NCI-H2107 (cell line): ENCODE measurements at places on chromosomes 4 and X.

DNA sequence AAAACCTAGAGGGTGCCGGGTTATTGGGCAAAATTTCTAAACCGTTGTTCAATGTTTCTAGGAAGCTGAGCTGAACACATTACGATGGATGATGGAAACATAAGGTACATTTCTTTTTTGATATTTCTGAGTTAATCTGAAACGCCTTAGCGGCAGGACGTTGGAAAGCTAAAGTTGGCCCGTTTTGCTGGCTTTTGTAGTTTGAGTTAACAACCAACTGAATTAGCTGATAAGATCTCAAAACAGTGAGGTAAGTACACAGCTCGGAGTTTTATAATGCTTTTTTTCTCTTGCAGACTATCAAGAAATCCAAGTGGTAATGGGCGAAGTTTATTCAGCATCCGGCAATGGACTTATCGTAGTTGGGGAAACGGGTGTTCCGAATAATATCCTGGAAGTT lies 73.5 kb downstream of the PRSS12 start:
- no peak for DNase-seq

- DNase-seq = no peak
These were observed 13.1 kb upstream of the FAM13A start for GRCh38 chr4:89070041-89070440.

DNA sequence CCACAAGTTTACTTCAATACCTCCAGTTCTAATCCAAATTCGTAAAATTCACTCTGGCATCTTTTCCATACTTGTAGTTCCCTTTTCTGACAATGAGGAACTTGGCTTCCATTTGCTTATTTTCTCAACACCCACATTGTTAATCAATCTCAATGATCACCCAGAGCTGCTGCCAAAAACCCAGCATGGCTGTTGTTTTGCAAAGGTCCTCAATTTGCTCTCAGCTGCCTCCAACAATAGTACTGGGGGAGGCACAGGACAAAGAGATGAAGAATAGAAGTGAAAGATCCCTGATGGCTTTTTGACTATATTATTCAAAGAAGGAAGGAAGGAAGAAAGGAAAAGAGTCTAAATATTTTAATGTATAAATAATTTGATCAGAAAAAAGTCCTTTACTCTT lies 847.8 kb downstream of the RAPGEF2 start:
- no peak for DNase-seq

- DNase-seq = no peak
These were observed 294.5 kb downstream of the PDGFC start for GRCh38 chr4:156677131-156677531.

DNA sequence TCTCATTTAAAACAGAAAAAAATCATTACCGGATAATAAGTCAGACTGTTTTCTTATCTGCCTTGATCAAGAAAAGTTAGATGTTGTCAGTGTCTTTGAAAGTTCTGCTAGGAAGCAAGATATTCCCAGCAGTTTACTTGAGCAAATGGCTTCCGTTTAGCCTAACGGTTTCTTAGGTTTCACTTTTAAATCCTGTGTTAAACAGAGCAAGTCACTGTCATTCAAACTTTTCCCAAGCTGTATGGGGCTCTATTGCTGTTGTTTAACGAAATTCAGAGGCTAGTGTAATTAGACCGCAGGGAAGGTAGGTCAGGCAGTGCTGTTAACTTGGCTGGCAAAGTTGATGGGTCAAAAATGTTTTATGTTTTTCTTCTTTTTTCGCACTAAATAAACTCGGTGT lies 80.3 kb upstream of the NEIL3 start:
- no peak for DNase-seq

DNA sequence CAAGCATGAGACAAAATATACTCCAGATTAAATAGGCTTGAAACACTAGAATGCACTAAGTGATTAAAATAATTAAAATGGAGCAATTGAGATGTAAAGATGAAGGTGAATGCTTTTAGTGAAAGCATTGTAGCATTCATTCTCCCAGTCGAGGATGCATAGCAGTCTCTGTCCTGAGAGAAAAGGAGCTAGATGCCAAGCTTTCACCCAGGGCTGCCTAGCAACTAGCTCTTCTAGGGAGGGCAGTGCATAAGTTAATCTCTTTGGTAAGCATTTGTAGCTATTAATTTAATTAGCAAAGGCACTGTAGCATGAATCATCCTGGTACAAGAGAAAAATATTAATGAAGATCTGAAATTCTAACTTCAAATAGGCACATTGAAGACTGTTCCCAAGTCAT lies 1014.8 kb downstream of the C4orf33 start:
- DNase-seq = no peak

DNA sequence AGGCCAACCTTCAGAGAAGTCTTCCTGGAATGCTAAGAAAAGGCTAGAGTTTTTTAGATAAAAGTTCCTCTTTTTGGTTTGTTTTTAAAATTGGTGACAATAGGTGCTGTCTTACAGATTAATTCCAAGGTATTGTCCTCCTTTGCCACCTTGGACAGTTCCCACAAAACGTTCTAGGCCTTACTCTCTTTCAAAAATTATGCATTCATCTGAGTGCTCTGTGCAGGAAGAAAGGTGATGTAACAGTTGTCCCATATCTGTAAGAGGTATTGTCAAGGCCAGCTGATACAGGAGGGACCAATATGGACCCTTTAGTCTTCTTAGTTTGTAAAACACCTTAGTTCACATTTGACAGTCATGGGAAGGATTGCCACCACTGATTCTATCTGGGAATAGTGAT lies 15.9 kb upstream of the CXCL5 start:
- no peak for DNase-seq

DNA sequence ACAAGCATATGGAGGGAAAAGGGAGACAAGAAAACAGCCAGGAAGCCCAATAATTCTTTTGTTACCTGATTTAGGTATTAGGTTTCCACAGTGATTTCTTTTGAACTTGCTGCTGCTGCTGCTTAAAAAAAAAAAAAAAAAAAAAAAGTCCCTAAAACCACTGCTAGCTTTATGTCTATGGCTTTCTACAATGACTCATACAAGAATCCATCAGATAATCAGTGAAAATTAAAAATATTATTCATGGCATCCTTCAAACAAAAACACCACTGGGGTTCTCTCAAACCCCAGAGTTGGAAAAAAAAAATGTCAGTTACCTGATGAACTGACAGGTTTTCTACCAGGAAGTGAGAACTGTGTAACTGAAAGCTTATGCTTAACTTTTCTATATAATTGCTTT lies 14.3 kb downstream of the EPHA5 start:
- no peak for DNase-seq

- DNase-seq = no peak
These were observed 1196.4 kb upstream of the TENM3 start for GRCh38 chr4:181046809-181047208.

DNA sequence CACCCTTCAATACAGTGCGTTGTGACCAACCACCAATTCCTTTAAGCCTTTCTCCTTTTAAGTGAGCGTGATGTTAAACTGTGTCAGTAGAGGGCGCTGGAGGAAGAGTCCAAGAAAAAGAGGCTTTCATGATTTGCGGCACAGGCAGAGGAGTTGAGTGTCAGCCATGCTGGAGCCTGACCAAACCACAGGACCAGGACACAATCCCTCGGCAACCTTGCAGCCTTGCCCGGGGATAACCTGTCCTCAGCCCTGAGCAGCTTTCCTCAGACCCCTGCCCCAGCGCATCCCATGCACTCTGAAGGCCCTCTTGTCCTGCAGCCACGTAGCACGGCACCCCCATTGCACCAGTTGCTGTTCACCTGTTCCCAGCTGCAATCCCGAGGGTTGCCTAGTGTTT lies 53.5 kb upstream of the SMIM31 start:
- DNase-seq = no peak

DNA sequence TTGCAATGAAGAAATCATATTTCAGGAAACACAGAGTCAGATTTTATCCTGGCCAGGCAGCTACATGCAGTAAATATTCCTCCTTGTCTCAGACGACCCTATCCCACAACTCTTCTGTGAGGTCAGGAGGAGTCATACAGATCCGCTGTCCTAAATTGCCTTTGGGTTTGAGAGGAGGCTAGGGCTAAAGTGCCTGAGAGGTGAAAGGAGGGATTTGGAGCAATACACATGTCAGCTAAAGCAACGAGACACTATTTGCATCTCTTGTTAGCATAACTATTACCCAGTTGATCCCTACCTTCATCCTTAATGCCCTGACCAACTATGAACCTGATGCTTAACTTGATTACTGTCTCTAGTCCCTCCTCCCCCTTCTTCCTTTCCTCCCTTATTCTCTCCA lies 98.6 kb downstream of the TBC1D19 start:
- DNase-seq = no peak

- no peak for DNase-seq
These were observed 83.0 kb upstream of the GRXCR1 start for GRCh38 chr4:42809419-42810084.

DNA sequence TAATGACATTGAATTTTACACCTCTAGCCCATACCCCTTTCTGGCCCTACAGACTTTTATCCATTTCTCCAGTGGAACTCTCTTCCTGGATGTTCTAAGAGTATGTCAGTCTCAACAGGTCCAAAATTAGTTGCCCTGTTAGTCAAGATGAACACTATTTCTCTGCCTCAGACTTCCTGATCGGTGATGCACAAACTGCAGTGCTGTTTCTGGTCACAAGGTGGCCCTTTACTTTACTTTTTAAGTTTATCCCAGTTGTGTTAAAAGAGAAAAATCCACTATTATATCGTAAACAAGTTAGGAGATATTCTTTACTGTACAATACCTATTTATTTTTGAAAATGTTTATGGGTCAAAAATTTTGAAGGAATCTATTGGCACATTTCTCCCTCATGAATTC lies 13.1 kb downstream of the TCEAL7 start:
- DNase-seq = no peak

GRCh38 chr4:184826691-184827270 lies 1.0 kb upstream of the ACSL1 start:
- DNase-seq = no peak

GRCh38 chr4:150217192-150217591 lies 138.9 kb downstream of the DCLK2 start:
- no peak for DNase-seq

DNA sequence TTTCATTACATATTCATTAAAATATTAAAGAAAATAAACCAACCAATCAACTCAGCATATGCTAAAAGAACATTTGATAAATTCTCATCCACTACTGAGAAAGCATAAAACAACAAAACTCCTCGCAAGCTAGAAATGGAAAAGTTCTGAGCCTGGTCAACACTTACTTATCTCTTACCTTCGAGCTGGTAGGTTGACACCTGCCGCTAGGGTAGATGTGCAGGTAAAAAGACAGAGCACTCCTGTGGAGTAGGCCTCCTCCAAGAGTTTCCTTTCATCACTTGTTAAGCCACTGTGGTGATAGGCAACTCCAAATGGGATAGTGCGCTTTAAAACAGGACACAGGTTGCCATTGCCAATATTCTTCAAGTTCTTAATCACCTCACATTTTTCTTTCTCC lies 18.9 kb downstream of the HELQ start:
- DNase-seq = no peak
